Ovary (tissue), 10 donors: ENCODE measurements at places on chromosomes 11 and 22. TPM values are rescaled to one million over a fixed set of nuclear protein-coding genes. Genes with fewer than 3 reads are reported as not detected.

DNA sequence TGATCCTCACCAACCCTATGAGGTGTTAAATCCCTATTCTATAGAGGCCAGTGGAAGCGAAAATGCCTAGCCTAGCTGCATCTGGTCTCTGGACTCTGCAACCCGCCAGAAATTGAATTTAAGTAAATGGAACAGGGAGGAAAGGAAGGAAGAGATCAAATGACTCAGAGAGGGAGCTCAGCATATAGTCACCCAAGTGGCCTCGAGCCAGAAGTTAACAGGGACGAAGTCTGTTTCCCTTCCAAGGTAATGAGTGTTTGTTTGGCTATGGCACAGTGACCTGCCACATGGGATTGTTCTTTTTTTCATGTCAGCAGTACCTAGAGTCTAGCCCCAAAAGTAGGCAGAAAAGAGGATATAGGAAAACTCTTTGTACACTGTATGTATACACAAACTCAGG, 66.3 kb downstream of the PAK1 start:
- H3K27me3 ChIP-seq: no peaks in the 10 kb centered on the region
- H3K4me3 ChIP-seq: no peak overlapping the region
- DNase-seq: no peak
- no peak overlapping the region for H3K27ac ChIP-seq
- H3K36me3 ChIP-seq: no peaks in the 10 kb centered on the region
- peaks cover 4% of the 10 kb centered on the region for H3K4me1 ChIP-seq

Gene OTOG
- not detected for total RNA-seq

GRCh38 chr11:92826136-92826535, 143.3 kb upstream of the MTNR1B start:
- H3K27ac ChIP-seq: no peak overlapping the region
- H3K27me3 ChIP-seq: no peaks in the 10 kb centered on the region
- H3K4me3 ChIP-seq: no peak overlapping the region
- no peaks in the 10 kb centered on the region for H3K4me1 ChIP-seq

GRCh38 chr11:9645881-9646280, 18.0 kb upstream of the SWAP70 start:
- H3K4me1 ChIP-seq: no peaks in the 10 kb centered on the region
- no peak overlapping the region for H3K4me3 ChIP-seq
- H3K27ac ChIP-seq: no peak overlapping the region
- no peak for DNase-seq
- H3K27me3 ChIP-seq: no peaks in the 10 kb centered on the region

DNA sequence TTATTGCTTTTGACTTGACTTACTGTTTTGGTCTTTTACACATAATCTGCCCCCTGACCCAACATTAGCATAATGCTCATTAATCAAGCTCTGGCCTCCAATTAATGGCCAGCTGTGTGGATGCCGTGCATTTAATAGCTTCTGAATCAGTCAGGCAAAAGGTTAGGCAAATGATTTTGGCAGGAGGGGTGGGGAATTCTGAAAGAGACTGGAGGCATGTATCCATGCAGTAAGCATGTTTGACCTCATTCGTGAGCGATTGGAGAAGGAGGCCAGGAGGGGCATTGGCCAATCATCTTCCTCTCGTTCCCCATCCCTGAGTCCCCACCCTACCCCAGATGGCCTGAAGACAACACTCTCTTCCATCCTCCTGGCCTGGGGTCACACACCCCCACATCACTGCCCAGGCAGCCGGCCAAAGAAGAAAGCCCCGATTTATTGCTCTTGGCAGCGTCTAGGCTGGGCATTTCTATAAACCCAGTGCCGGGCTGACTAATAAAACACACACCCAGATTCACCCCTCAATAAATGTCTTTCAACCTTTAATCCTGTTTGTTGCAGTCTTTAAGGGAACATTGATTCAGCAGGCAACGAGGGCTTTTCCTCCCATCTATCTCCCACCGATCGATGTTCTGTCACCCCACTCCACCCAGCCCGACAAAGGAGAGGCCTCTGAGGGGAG, 150.0 kb downstream of the OPCML start:
- no peaks in the 10 kb centered on the region for H3K27me3 ChIP-seq
- no peaks in the 10 kb centered on the region for H3K36me3 ChIP-seq
- H3K4me3 ChIP-seq: no peak overlapping the region
- H3K27ac ChIP-seq: no peak overlapping the region
- no peaks in the 10 kb centered on the region for H3K4me1 ChIP-seq

GRCh38 chr22:28629420-28630176, 50.0 kb downstream of the TTC28 start:
- no peak for DNase-seq
- H3K4me3 ChIP-seq: no peak overlapping the region
- no peaks in the 10 kb centered on the region for H3K36me3 ChIP-seq
- H3K27me3 ChIP-seq: no peaks in the 10 kb centered on the region

- peak overlapping the region; percentile 50 for H3K4me3 ChIP-seq
- H3K27me3 ChIP-seq: no peaks in the 10 kb centered on the region
- peak; percentile 71 for DNase-seq
- no peaks in the 10 kb centered on the region for H3K36me3 ChIP-seq
Measured at GRCh38 chr22:43185860-43186261, 1.1 kb downstream of the TTLL12 start.

DNA sequence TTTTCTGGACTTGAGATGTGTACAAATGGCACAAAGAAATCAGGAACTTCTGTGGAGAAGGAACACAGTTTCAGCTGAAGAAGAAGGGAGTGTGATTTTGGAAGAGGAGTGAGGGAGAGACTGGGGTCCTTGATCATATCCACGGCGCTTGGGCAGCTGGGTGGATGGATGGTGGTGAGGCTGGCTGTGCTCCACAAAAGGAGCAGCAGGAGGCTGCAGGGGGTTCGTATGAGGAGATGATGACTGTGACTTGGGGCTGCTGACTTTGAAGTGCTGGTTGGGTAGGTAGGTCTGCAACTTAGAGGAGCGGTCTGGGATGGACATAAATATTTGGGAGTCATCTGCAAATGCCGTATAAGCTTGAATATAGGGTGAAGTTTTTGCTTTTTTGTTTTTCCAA, 1.3 kb upstream of the DCHS1 start:
- H3K4me3 ChIP-seq: no peak overlapping the region
- no peaks in the 10 kb centered on the region for H3K36me3 ChIP-seq
- no peak for DNase-seq

DNA sequence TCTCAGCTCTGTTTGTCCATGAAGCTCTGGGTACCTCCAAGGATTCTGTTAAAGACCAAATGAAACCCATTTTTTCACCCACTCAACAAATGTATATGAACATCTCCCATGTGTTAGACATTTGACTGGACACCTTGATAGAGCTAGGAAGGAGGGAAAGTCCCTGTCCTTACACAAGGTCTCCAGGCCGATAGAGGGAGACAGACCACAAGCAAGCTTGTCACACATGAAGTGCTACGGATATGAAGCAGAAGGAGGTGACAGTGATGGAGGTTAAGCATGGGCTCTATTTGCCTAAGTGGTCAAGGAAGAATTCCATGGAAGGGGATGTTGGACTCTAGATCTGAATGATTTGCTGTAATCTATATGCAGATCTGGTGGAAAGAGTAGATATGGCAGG, 138.5 kb downstream of the MYO18B start:
- H3K36me3 ChIP-seq: no peaks in the 10 kb centered on the region
- no peak overlapping the region for H3K27ac ChIP-seq

- DNase-seq: no peak
- no peaks in the 10 kb centered on the region for H3K27me3 ChIP-seq
- peak overlapping the region; percentile 76 for H3K4me3 ChIP-seq
- H3K27ac ChIP-seq: peak overlapping the region; percentile 88
- H3K4me1 ChIP-seq: peaks cover 6% of the 10 kb centered on the region
Measured at GRCh38 chr11:87038235-87038977, 672 bp downstream of the TMEM135 start.

DNA sequence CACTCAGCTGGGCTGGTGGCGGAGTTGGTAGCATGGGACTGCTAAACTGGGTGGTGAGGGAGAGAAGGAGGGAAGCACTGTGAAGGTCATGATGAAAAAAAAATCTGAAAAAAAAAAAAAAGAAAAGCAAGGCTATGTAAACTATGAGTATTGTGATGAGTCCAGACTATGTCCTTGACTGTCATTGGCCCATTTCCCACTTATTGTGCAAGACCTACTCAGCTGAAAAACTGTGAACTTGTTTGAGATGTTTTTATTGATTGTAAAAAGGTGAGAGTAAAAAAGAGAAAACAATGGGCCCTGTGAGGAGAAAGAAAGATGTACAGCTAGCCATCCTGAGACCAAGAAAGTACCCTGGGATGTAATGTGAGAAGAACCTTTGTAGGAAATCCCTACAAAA, 798.4 kb upstream of the TENM4 start:
- H3K4me3 ChIP-seq: no peak overlapping the region
- no peaks in the 10 kb centered on the region for H3K36me3 ChIP-seq
- no peak overlapping the region for H3K27ac ChIP-seq
- no peaks in the 10 kb centered on the region for H3K27me3 ChIP-seq
- peaks cover 3% of the 10 kb centered on the region for H3K4me1 ChIP-seq
